ENCODE measurements at places on chromosomes 1 and 21.

DNA sequence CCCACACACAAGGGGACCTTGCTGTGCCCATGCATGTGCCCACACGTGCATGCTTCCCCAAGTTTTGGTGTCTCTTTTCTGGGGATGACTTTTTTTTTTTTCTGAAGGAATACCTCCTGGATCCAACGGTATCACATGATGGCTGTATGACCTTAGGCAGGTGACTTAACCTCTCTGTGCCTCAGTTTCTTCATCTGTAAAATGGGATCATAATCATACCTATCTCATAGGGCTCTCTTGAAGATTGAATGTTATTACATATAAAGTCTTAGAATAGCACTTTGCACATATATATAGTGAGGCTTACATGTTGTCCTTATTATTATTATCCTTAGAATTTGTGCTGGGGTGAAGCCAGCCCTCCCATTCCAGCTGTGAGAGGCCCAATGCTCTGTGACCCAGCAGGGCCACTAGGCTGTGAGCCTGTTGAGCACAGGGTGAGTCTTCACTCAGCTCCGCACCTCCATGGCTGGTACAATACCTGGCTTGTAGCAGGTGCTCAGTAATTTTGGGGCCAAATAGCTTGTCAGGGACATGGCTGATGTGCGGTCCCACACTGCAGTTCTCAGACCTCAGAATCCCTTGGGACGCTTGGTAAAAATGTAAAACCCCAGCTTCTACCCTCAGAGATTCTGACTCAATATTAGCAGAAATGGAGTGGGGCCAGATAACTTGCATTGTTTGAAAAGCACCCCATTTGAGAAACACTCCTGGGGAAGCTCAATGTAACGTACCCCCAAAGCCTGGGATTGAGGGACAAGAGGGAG lies 20.6 kb downstream of the STUM start:
- no peak for DNase-seq

DNA sequence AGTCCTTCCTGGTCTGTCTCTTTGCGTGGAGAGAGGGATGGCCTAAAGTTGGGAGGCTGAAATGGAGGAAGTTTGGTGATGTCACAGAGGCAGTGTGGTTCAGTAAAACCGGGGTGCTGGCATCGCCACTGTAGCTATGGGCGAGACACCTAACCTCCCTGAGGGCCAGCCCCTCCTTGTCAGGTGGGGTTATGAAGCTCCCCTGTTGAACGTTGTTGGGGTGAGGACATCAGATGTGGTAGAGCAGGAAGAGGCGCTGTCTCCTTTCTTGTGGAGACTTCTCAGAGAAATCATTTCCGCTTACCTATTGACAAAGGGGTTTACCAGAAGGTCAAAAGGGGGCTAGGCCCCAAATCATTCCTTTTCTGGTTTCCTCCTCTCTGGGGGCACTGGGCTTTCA lies 294.7 kb downstream of the SIPA1L2 start:
- DNase-seq, result no peak

DNA sequence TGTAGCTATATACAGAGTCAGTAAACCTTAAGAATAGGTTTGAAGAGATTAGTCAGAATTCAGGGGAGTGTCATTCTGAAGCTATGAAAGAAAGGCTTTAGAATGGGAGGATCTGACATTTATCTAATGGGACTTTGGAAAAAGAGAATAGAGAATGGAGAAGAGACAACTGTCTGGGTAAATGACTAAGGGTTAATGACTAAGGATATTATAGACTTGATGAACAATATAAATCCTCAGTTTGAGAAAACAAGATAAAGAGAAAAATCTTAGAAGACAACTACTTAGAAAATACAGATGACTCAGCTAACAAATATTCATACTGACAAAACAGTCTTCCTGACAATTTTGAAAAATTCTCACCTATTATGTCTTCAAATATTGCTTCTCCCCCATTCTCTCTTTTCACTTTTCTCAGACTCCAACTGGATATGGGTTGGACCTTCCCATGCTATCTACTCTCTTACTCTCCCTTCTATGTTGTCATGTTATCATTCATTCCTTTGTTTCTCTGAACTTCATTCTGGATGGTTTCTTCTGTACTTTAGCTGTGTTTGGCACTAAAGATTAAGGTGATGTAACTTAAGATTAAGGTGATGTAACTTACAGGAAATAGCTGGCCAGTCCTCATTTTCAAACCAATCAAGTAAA lies 20.4 kb downstream of the SLC16A1 start:
- DNase-seq, result no peak

DNA sequence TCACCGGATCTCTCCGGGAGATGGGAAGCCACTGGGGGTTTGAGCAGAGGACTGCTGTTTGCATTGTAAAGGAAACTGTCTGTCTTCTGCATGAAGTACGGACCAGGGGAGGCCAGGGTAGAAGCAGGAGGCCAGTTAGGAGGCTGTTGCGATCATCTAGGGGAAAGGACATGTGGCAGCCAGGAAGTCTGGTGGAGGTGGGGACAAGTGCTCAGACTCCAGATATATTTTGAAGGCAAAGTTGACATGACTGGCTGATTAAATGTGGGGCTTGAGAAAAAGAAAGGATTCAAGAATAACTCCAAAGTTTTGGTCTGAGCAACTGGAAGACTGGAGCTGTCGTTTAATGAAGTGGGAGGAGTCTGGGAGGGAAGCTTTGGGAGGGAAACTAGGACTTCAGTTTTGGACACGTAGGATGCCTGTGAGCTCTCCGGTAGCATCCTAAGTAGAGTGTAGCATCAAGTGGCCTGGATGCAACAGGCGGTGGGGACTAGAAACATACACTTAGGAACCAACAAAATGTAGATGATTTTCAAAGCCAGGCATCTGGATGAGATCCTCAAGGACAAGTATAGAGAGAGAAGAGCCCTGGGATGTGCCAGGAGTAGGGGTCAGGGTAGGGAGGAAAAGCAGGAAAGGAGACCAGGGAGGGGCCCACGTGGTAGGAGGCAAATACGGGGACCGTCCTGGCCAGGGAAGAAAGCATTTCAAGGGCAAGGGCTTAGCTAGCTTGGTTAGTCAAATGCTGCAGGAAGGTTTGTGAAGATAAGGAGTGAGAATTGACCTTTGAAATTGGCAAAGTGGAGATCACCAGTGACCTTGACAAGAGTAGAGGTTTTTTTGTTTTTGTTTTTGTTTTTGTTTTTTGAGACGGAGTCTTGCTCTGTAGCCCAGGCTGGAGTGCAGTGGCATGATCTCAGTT lies 3.7 kb upstream of the C1orf210 start:
- no peak for DNase-seq

- DNase-seq, result no peak
Observed at GRCh38 chr1:40478276-40478675, 1.2 kb downstream of the ZFP69 start.

GRCh38 chr1:3510956-3511250 lies 56.4 kb downstream of the ARHGEF16 start:
- no peak for DNase-seq

DNA sequence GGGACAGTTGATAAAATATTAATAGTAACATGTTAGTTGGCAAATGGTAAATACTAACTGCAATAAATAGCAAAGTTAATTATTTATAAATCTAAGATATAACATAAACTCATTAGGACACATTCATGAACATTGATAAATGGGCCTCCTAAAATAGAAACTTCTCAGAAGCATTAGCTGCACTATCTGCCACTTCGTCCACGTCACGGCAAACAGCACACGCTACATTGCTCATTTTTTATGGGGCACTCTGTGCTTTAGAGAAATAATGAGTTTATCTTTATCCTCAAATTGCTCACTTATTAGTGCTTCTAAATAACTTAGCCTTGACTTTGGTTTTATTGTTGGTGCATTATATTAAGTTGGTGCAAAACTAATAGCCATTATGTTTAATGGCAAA lies 16.3 kb upstream of the HPCAL4 start:
- no peak for DNase-seq

GRCh38 chr1:23979387-23979880 lies 693 bp downstream of the SRSF10 start:
- no peak for DNase-seq

GRCh38 chr1:185369786-185370185 lies 52.7 kb upstream of the IVNS1ABP start:
- DNase-seq, result no peak

DNA sequence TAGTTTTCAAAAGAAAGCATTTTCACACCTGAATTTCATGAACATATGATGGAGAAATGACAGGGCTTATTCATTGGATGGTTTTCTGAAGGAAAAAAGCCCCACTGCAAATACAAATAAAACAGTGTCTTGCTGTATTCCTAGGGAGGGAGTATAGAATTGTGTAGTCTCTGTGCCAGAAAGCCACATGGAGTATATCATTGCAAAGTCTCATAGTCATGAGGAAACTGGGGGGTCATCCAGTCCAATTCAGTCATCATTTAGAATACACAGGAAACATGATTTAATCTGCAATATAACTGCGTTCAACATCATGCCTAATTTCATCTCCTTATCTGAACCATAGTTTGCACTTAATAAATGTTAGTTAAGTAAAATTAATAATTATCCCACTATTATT lies 222.3 kb downstream of the NTNG1 start:
- DNase-seq, result no peak

- no peak for DNase-seq
Observed at GRCh38 chr1:236149696-236150228, 7.4 kb downstream of the GPR137B start.

DNA sequence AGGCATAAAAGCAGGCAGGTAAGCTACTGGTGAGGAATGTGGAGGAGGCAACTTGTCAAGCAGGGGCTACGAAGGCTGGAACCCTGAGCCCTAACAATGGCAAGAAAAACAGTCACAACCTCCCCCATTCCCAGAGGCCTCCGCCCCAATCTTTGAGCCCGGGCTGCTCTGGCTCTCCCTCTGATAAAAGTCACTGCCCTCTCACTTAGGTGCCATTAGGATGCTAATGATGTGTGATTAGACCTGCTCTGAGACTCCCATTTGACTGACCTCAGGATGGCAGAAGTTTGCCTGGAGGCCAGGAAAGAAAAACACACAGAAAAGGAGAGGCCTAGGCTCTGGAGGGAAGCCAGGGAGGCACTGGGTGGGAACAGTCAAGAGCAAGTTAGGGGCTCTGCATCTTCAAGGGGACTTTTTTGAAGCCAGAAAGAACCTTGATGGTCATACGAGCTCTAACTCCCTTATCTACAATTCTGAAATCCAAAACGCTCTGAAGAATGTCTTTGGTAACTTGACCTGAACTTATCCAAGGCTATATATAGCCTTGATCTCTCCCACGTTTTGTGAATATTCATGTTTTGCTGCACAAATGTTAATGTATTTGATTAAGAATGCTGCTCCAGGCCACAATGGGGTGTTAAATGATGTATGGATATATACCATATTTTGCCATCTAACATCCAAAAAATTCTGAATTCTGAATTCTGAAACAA lies 98.9 kb downstream of the TRABD2B start:
- DNase-seq, result peak; percentile 85

GRCh38 chr1:192535916-192536664 lies 39.5 kb upstream of the RGS1 start:
- DNase-seq, result no peak

Data from ELF-1 (cell line).